ENCODE measurements at places on chromosomes 2 and 18.

DNA sequence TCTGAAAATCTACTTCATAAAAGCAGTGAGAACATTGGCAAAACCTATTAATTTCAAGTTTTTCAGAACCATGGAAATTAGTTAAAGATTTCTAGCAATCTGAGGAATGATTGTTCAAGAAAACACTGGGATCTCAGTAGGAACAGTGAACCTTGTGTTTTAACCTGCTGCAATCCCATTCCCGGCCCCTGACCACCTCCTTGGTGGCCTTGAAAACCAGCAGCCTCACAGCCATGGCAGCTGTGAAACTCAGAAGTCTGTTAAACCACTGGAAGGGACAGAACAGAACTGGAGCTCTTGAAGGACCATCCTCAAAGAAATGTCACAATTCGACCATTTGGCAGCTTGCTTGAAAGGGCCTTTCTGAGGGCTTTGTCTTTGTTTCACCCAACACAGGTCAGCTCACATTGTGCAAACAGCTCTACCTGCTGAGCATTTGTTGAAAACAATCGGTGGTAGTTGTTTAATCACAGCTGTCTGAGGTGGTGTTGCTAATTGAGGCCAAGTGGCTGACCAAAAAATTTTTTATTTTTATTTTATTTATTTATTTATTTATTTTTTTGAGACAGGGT lies 25.8 kb downstream of the NEDD4L start:
- no peak for DNase-seq

GRCh38 chr2:127386246-127386645 lies 1.5 kb downstream of the MAP3K2 start:
- no peak for DNase-seq

- peak; percentile 75 for DNase-seq
Observed at GRCh38 chr2:145984580-145984979, 1464.7 kb upstream of the ZEB2 start.

- peak; percentile 90 for DNase-seq
Observed at GRCh38 chr2:47867205-47867604, 39.1 kb downstream of the FBXO11 start.

- no peak for DNase-seq
Observed at GRCh38 chr18:54396760-54397159, 39.1 kb downstream of the C18orf54 start.

DNA sequence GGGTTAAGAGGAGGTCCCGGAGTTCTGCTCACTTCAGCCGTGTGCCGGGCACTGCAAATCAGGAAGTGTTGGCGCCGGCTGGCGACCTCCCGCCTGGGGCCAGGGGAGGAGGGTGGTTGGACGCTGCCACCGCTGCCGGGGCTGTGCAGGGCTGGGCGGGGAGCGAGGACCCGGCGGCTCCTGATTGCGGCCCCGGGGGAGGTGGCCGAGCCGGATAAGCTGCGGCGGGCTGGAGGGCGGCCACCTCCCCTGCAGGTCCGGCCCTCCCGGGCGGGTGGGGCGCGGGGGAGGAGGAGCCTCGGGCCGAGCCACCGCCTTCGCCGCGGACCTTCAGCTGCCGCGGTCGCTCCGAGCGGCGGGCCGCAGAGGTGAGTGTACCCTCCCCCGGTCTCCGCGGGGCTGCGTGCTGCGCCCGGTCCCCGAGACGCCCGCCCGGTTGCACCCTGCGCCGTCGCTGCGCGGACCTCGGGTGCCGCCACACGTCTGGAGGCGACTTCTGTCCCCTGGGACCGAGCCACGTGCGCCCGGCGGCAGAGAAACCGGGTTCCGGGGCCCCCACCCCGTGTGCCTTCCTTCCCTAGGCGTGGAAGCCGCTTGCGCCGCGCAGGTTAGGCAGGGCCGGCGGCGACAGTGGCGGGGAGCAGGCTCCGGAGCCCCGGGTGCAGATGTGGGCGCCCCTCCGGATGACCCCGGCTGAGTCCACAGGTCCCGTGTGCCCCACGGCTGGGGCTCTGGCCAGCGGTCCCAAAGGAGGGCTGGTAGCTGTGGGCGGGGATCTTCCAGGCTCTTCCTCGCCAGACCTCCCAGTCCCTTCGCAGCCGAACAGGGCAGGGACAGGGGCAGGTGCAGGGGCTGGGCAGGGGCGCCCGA lies at the start of gene STEAP3:
TSS of gene STEAP3 (plus strand) at position 314 of the 870 bp plus-strand sequence. CDS start 7,179 bp downstream, outside the sequence.
- peak; percentile 67 for DNase-seq
